Panc1 (cell line): ENCODE measurements at places on chromosomes 2 and 18.

GRCh38 chr18:79672490-79673276 is 6.9 kb upstream of the CTDP1 start:
- no peak for DNase-seq

DNA sequence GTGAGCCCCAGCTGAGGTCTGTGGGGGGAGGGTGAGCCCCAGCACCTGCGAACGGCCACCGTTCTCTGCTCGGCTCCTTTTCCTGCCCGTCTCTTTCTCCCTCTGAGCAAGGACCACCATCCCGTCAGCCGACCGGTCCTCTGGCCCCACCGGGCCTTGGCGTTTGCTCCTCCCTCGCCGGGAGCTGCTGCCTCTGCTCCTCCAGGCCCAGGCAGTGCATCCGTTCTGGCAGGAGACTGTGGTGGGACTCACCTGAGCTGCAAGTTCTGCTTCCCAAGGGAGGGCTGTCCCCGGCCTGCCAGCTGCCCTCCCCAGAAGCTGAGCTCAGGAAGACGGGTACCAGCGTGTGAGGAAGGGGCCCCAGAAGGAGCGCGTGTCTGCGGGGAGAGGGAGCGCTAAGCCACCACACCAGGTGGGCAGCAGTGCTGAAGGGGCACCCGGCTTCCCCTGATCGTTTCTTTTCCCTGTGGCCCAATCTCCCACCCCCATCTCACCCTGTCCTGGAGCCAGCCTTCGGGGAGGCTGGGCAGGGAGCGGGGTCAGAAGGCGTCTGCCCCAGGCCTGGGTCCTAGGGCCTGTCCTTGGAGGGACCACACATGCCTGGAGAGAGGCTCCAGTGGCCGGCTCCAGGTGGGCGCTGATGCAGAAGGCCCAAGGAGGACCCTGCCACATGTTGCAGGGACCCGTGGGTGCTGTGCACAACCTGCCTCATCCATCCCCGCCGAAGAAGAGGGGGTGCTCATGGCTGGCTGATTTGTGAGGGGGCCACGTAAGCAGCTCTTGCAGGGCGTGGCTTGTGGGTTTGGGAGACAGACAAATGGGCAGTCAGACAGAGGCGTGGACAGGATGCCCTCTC is 2.5 kb upstream of the RTP5 start:
- DNase-seq: no peak

DNA sequence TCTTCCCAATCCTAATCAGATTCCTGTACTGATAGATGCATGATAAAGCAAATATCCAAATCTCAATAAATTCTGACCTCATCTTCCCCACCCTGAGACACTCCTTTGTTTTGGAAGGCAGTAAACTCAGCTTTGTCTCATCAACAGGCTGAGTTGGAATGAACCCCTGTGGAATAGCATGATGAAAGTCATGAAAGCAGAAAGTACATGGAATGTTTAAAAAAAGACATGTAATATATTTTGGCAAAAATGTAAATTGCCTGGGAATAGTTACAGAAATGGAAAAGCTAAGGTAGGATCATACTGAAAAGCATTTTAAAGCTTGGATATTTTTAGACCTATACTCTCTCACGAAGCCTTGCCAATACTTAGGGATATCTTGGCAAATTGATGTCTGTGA is 468.7 kb upstream of the CDH7 start:
- DNase-seq: no peak

DNA sequence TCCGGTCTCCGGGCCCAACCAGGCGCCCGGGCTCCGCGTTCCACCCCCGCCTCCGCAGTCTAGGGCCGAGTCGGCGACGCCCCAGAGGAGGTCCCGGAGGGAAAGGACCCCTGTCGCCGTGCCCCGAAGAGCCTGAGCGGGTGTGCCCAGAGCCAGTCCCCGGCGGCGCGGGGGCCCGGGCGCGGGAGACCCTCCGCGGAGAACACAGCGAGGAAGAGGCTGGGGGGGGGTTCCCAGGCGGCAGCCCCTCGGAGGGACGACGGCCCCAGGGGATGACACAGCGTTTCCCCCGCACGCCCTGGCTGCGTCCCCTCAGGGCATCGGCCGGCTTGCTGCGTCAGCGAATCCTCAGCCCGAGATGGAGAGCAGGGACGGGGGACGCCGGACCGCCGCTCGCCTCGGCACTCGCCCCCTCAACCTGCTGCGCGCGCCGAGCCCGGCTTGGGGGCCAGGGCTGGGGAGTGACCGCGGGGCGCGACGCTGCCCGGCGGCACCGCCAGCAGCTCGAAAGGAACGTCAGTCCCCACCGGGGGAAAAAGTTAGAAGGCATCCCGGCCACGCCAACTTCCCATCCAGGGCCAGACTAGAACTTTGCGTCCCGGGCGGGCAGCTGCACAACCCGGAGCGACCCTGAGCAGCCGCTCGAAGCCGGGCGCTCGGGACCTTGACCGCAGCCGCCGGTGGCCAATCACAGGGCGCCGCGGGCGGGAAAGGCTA is 711 bp downstream of the SFXN5 start:
- DNase-seq: no peak

DNA sequence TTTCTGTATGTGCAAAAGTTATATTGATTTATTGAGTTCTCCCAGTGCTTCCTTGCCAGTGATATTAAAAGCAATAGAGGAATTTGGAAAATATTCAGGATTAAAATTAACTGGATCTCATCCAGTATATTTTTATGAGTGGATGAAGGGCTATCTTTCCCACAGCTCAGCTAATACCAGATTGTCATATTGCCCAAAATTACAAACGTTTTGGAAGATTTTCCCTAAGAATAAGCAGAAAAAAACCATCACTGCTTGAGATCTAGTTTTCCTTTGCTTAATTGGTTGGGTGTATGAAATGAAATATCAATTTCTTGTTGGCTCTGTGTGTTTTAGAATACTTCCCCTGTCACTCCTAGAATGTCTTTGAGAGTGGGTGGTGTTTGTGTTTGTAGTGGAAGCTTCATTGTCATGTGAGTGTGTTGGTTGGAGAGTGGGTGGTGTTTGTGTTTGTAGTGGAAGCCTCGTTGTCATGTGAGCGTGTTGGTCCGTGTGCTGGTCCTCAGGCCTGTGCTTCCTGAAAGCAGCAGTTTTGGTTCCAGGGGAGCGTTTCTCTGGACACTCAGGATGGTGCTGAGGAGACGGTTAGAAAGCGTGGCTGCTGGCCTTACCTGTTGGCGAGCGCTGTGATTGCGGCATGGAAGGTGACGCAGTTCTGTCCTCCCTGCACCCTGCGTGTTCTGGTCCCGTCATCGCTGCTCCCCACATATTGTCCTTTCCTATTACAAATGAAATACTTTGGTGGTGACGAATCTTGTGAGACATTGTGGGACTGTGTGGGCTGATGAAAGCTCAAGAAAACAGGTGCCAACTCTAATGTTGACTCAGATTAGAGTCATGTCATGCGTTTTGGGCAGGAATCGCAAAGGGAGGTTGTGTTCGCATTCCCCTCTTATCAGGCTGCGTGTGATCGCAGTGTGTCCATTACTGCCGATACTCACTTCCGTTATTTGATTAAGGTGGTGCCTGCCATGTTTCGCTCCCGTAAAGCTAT is 12.4 kb downstream of the ASB1 start:
- peak; percentile 99 for DNase-seq

DNA sequence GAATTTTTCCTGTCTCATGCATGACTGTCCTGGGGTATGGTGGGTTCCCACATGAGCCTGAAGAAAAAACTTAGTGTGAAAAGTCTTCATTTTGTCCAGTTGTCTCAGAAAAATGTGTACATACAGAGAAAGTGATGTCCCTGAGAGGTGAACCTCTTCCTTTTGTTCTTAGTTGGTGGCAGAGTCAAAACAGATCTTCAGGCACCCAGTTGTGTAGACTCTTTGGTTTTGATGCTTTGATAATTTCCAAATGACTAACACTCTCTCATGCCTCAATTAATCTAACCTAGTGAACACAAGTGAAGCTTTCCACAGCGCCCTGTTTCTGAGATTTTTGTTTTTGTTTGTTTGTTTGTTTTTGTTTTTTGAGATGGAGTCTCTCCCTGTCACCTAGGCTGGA is 273.5 kb downstream of the PIK3C3 start:
- no peak for DNase-seq

DNA sequence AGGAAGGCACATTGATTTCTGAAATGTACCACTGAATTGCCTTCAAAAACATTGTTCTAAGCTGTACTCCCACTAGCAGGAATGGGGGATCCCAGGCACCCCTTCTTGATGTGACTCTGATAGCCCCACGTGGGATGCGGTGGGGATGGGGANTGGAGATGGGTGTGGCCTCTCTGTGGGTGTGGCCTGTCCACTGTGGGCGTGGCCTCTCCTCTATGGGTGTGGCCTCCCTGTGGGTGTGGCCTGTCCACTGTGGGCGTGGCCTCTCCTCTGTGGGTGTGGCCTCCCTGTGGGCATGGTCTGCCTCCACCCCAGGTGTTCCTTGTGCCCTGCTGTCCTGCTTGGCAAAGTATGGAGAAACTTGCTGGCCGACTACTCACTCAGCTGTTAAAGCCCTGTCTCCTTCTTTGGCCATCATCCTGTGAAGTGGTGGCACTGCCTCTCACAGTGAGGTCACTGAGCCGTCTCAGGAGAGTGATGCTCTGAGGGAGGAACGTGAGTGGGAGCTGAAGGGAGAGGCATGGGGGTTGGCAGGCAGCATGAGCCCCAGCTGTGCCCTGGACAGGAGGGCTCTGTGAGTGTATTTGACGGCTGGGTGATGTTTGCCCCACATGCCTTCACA is 6.7 kb upstream of the PARD6G start:
- no peak for DNase-seq

- DNase-seq: no peak
Measured at GRCh38 chr2:101855776-101856175, 136.0 kb upstream of the IL1R2 start.

GRCh38 chr2:88735853-88736252 is 44.4 kb downstream of the RPIA start:
- no peak for DNase-seq

DNA sequence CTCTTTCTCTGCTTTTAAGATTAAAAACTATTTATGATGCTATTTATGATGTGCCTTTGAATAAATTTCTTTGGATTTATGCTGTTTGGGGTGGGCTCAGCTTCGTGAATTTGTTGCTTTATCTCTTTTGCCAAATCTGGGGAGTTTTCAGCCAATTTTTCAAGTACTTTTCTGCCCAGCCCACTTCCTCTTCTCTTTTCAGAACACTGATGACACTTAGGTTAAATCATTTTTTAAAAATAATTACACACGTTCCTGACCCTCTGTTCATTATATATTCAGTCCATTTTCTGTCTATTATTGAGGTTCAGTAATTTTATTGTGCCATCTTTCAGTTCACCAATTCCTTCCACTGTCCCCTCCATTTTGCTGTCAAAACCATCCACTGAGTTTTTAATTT is 14.8 kb upstream of the BCL2L11 start:
- no peak for DNase-seq

- no peak for DNase-seq
Measured at GRCh38 chr18:21605213-21605612, 4.7 kb upstream of the ESCO1 start.

DNA sequence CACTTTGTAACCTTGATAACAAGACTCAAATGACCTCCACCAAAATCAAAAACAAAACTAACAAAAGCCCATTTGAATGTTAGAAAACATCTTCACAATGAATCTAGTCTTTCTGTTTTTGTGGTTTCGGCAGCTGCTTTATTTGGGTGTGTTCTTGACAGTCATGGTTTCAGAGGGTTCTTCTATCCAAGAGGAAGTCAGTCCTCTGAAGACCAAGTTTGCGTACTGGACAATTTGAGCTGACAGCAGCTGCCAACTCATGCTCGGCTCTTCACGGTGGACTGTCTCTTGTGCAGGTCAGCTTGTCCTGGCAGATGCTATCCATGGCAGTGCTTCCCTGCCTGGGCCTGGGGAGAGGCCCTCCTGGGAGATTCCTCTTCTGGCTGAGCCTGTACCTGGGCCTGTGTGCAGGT is 91.0 kb downstream of the TMEM17 start:
- no peak for DNase-seq

- no peak for DNase-seq
Measured at GRCh38 chr18:41009926-41010325, 945.1 kb upstream of the PIK3C3 start.

GRCh38 chr2:199163613-199164458 is 293.9 kb downstream of the SATB2 start:
- no peak for DNase-seq

DNA sequence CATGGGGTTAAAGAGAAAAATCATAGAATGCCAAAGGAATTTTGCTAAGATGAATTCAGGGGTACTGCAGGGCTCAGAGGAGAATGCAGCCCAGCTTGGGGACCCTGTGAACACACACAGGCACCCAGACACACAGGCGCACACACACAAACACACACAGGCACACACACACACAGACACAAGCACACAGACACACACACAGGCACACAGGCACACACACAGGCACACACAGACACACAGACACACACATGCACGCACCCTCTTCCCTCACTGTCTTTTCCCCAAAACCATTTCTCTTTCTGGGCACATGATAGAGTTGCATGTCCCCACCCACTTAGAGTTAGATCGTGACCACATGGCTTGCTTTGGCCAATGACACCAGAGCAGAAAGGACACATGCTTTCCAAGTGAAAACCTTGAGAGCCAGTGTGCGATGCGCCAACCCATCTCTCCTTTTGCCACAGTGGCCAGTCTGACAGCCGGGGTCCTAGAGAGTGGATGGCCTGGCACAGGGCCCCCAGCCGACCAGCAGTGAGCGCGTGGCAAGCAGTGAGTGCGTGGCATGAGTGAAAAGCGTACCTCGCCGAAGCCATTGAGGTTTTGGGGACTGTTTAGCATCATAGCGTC is 163.3 kb downstream of the KLHL29 start:
- DNase-seq: no peak

GRCh38 chr2:9741110-9741509 is 102.2 kb upstream of the TAF1B start:
- no peak for DNase-seq

- no peak for DNase-seq
Measured at GRCh38 chr2:190575263-190575662, 40.7 kb upstream of the NEMP2 start.

DNA sequence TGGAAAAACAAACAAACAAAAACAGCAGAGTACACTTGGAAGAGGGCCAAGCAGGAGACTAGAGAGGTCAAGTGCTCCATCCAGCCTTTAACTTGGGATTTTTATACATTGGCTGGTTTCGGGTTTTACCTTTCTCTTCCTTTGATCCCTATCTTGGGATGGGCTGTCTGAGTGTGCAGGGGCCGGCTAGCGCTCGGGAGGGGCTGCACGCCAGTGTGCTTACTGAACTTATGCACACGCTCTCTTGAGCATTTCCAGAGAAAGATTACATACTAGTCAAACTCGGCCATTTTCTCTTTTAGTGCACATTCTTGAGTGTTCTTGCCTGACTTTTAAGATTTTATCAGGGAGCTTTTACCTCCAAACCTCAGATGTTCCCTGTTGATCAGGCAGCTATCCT is 707.8 kb downstream of the DSC3 start:
- no peak for DNase-seq

DNA sequence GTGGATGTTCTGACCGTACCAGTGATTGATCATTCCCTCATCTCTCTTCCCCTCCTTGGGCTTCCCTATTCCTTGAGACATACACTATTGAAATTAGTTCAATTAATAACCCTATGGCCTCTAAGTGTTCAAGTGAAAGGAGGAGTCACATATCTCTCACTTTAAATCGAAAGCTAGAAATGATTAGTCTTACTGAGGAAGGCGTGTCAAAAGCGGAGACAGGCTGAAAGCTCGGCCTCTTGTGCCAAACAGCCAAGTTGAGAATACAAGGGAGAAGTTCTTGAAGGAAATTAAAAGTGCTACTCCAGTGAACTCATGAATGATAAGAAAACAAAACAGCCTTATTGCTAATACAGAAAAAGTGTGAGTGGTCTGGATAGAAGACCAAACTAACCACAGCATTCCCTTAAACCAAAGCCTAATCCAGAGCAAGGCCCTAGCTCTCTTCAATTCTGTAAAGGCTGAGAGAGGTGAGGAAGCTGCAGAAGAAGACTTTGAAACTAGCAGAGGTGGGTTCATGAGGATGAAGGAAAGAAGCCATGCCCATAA is 144.4 kb upstream of the LYPD6 start:
- DNase-seq: no peak

- no peak for DNase-seq
Measured at GRCh38 chr18:27223526-27224291, 38.6 kb upstream of the CHST9 start.
